ENCODE measurements at places on chromosomes 3 and 15.

DNA sequence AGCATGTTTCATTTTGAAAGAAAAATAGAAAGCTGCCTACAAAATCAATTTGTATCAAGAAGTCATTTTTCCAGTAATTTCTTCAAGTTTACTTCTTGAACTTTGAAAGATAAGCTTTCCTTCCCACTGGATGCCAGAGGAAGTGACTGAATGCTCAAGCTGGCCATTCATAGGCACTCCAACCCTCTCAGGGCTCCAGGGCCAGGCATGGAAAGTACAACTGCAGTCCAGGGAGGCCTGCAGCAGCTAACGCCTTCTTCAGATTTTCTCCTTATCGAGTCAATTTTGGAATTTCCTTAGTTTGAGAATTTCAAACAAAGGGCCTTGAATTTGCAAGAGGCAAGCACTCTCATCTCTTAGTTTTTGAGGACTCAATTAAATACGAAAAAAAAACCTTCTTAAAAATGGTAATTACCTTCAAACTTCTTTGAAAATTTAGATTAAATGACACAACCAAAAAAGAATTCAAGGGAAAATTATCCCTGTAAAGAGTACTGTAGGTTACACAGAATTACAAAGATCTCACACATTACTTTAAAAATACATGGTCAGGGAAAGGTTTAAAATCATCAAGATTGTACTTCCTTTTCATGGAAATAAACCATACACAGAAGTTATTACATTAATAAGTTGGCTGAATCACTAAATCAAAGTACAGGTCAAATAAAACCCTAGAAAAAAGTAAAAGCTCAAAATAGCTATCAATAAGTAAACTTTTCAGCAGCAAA lies 2.5 kb downstream of the UBP1 start:
- DNase-seq, result no peak

DNA sequence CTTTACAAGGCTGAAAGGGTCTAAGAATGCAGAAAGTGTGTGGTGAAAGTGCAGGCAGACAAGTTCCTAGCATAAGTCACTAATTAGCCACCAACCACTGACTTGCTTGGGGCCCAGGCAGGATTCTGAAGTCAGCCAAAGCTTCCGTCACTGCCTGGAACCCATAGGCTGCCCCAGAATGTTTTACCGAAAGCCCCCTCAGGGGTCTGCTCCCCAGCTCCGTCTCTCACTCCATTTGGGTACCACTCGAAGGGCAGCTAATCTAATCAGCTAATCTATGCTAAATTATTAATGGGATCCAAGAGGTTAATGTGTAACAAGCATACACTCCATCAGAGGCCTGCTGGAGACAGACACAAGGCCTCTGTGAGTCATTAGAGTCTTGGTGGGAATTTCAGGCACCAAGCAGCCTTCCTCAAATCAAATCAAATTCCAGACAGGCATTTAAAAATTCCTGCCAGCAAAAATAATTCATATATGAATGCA lies 13.2 kb downstream of the ADAMTS9 start:
- DNase-seq, result no peak

DNA sequence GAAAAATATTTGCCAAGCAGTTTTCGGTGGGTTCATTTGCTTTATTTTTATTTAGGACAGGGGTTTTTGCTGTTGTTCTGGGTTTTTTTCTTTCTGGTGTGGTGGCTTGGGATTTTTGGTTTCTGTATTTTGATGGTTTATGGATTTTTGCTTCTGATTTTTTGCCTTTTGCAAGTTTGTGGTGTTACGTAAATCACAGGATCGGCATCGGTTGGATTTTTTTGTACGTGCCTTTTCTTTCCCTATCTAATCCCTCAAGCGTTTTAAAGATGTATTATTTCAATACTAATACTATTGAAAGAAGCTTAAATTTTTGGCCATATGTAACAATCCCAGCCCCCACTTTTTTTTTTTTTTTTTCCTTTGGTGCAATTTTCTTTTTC lies 782 bp upstream of the BCL6 start:
- no peak for DNase-seq

DNA sequence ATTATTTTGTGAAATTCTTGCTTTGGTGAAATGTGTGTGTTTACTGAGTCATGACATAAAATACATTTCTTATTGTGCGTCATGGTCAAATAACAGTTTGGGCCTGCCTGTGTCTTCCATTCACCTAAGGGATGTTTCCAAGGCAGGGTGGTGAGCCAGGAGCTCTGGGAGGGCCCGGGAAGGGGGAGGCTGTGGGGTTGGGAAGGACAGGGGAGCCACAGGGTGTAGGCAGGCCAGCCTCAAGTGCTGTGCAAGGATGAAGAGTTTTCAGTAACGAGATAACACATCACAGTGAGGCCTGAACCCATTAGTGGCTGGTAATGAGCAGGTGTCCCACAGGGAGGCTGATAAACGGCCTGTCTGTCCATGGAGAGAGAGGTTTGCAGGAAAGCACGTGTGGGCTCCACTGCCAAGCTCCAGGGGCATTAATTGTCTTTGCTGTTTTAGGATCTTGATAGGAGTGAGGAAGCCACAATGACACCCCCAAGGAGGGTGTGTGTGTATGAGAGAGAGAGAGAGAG lies 35.6 kb upstream of the SEC13 start:
- DNase-seq, result no peak

DNA sequence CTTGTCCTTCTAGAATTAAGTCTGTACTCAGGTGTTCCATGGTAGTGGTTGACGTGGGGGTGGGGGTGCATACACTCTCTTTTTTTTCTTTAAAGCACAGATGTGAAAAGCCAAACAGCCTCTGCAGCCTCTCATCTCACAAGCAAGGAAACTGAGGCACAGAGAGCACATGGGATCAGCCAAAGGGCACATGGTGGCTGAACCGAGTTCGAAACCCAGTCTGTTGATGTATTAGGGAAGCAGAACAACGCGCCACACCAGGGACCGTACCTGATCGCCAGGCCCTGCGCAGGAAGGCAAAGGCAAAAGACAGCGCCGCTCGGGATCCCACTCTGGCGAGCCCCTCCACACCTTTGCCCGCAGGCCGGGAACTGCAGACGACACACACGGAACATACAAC lies 47.3 kb downstream of the HERC2 start:
- no peak for DNase-seq

DNA sequence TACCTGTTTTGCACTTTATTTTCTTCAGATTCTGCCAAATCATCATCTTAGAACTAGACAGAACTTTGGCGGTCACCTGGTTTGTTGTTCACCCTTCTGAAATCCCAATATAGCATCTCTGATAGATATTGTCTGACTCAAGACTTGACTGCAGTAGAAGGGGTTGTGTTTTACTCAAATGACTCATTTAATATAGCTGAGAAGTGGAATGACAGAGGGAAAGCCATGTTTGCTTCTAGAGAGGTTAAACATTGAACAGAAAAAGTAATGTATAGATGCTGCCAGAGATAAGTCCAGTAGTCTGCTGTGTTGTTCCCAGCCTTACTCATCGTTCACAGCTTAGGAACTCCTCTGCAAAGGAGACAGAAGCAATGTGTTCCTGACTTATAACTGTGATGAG lies 402.0 kb downstream of the AGBL1 start:
- DNase-seq, result no peak

DNA sequence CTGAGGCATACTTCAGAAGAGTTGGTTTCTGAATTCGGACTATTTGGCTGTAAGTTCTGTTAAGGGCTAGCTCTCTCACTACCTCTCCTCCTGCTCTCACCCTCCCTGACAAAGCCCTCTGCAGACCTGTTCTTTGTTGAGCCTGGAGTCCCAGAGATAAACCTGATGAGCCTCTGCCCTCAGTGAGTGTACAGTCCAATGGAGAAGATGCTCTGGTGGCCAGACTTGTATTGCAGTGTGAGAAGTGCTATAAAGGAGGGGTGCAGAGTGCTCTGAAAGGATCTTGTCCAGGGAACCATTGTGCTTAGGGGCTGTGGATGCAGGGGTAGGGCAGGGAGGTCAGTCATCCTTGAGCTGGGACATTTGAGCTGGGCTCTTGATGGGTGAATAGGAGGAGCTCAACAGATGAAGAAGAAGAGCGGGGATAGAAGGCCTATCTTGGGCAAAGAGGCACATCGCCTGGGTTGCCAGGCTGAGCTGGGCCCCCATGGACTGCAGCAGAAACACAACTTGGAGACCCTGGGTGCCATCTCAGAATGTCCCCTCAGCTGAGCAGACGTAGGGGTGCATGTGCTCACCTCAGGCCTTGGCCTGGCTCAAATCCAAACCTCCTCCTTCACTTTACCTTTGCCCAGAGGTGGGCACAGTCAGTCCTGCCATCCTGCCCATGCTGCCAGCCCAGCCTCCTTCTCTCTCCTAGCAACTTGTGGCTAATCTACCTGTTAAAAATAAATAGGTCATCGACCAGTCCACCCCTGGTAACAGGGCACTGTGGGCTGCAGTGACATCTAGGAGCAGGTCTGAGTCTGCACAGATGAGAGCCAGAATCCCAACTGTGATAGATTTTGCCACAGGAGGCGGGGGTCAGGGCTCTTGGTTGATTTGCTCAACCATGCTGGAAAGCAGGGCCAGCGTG lies 3.3 kb downstream of the CAND2 start:
- DNase-seq, result no peak

DNA sequence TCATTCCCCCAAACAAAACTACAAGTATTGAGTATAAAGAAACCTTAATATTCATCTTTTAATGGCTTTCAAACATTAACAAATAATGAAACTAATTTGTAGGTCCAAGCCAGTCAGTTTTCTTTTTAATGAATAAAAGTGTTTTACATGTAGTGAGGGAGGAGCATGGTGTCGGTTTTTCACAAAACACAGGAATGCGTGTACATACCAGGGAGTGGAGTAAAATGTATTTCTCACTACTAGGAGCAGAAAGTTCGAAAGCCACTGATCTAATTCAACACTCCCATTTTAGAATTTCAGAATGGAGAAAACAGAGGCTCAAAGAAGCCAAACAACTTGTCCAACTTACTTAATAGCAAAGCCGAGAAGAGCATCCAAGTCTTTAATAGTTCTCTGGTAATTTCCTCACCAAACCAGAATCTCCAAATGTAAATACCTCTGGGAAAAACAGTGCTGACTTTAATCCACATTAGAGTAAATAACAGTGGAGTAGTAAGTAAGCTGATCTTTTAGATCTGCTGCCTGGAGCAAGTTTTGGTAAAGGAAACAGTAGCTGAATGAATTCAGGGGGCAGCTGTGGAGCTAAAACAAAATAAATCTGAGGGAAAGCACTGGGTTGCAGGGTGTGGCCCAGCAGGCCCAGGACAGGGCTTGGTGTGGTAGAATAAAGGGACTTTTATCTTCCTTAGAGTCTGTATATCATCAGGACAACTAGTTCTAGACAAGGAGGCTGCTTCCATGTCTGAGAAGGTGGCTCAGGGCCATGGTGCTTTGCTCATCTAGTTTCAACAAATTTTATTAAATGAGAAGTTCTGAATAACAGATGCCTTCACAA lies 7.9 kb downstream of the ANP32A start:
- no peak for DNase-seq

DNA sequence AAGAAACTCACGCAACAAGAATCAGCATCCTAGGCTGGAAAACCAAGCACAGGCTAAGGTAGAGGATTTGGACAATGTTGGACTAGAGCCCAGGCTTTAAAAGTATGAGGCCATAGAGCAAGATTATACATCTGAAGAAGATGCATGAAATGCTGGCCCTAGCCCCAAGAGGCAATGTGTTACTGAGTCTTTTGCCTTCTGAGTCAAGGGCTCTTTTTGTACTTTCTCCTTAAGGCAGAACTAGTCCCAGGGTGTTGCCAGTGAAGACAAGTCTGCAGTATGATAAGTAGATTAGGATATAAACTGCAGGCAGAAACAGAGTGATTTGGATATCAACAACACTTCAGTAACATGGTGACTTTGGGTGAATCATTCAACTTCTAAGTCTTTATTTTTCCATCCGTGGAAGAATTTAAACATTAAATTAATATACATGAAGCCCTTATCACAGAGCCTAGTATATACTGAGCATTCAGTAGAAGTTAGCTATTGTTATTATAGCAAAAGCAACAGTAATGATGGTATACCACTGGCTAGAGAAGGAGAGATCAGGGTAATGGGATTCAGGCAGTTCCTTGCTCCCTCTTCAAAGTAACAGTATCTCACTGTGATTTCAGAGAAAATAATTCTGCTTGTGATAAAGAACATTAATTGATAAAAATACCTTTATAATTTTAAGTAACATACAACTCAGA lies 99.9 kb upstream of the MLF1 start:
- no peak for DNase-seq

DNA sequence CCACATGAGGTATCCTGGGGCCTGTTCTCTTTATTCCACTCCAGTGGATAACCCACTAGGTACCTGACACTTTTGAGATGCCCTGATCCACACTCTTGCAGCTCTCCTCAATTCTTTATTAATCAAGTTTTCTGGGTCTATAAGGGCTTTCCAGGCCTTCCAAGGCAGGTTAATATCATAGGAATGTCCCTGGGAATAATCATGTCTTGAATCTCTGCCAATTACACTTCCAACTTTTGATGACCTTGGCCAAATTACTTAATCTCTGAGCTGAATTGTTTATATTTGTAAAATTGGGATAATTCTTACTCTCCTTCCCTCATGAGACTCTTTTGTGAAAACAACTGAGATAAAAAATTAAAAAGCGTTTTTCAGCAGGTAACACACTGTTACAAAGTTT lies 881.7 kb downstream of the MCTP2 start:
- DNase-seq, result no peak

GRCh38 chr15:86623236-86623635 lies 543.6 kb downstream of the AGBL1 start:
- no peak for DNase-seq

DNA sequence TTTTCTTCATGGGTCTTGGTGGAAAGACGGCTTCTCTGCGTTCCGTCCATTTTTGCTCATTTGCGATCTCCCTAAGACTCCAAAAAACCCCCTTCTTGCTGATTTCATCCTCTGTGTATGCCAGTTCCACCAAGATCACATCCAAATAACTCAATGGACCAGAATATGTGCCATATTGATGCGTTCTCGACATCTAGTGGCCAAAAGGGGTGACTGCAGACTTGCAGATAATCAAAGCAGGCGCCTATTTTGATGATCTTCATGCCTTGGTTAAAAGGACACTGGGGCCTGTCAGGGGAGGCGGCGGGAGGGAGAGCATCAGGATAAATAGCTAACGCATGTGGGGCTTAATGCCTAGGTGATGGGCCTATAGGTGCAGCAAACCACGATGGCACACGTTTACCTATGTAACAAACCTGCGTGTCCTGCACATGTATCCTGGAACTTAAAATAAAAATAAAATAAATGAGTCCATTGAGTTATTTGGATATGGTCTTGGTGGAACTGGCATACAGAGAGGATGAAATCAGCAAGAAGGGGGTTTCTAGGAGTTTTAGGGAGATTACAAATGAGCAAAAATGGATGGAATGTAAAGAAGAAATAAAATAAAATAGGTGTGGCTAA lies 104.2 kb upstream of the RAD18 start:
- DNase-seq, result no peak

DNA sequence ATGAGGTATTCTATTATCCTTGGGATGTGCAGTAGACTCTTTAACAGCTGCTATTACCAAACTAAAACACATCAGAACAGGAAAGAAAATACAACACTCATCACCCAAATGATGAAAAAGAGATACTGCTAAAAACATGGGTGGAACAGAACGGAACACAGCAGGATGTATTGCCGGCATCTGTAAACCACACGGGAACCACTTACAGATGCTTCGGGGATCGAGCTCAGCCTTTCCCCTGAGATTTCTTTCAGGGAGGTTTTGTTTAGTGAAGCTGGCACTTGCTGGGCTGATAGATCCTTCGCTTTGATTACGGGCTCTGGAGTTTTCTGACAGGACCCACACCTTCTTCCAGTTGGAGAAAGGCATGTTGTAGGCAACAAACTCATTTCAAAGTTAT lies 182.3 kb upstream of the FAM3D start:
- DNase-seq, result no peak

- no peak for DNase-seq
Observed at GRCh38 chr15:90421527-90421926, 33.5 kb downstream of the IQGAP1 start.
